ENCODE measurements at places on chromosomes 13 and 19.

GRCh38 chr19:43997631-43998290 lies 5.0 kb upstream of the ZNF230 start:
- peak; percentile 10 for DNase-seq

DNA sequence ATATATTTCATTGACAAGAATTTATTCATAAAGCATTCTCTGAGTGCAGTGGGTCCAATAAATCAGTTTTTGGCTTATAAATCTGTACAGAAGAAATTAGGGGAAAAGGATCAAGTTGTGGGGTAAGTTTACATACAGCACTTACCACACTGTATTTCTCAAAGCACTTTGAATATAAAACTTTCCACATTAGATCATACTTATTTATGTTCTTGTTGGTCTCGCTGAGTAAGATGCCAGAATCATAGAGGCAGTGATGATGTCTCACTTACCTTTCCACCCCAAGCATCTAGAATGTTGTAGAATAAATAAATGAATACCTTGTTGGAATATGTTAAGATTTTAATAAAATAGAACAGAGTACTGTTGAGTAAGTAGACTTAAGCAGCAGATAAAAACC lies 279.1 kb downstream of the PCDH20 start:
- no peak for DNase-seq

DNA sequence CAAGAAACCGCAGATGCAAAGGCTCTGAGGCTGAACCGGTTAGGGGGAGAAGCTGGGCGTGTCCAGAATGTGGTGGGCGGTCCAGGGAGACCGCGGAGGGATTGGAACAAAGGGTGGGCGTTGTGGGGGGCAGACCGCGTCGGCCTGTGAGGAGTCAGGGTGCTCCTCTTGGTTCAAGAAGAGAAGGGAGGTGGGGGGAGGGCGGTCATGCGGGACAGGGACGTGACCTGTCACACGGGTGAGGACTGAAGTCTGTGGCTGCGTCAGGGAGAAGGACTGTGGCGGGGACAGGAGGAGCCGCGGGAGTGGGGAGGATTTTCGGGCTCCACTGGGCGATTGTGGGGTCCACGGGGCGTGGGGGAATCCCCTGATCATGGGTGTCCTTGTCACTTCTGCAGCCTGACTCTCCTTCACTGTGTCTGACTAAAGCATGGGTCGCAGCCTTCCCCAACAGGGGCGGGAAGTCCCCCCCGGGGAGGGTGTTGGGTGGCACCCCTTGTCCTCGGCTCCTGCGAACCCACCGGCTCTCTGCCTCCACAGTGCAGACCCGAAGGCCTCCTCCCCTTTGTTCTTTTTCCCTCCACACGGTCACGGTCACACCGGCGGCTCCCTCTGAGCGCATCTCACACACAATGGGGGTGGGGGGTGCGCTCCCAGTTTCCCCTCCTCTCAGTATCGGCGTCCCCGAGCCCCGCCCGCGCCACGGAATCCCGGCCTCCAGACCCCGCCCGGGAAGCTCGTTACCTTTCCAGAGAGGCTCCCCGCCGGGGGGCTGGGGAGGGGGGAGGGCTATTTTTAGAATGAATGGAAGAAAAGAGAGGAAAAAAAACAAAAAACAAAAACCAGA lies 16.4 kb upstream of the KCNN1 start:
- no peak for DNase-seq

DNA sequence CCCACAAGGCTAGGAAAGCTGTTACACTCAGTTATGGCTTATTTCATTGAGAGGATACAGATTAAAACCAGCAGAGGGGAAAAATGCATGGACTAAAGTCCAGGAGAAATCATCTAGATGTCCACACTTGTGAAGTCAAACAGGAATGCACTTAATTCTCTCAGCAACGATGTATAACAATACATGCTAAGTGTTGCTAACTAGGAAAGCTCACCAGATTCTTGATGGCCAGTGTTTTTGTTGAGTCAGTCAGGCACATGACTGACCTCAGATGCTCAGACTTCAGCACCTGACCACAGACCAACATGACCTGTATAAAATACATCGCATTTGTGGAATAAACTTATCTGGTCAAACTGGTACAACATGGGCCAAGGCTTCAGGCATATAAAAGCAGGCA lies 470.2 kb upstream of the PRR20A start:
- no peak for DNase-seq

- DNase-seq: peak; percentile 60
Measured at GRCh38 chr19:57708641-57709361, at the start of gene ZNF154. Gene ZNF154, minus strand, starts transcription at chr19:57709204. Its CDS starts 233 bp downstream, at chr19:57708971.

DNA sequence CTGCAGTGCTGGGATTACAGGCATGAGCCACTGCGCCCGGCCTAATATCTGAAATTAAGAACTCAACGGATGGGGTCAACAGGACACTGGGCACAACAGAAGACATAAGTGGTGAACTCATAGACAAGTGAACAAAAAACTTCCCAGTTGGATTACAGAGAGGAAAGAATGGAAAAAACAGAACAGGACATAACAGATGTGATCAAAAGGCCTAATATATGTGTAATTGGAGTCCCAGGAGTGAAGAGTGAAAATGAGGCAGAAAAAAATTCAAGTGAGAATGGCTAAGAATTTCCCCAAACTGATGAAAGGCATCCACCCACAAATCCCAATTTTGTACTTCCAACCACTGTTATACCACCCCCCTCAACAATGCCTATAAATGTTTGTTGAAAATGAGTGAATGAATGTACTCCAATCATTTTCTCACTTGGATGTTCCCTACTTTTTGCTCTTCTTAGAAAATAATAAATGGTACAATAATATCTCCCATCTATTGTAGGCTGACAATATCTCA lies 18.3 kb upstream of the ANGPTL8 start:
- no peak for DNase-seq

- peak; percentile 88 for DNase-seq
Measured at GRCh38 chr19:55549500-55550320, 4.4 kb upstream of the SBK3 start.

- no peak for DNase-seq
Measured at GRCh38 chr19:16536130-16536529, 6.1 kb downstream of the CHERP start.

- DNase-seq: no peak
Measured at GRCh38 chr13:21932996-21933395, 262.1 kb downstream of the FGF9 start.

DNA sequence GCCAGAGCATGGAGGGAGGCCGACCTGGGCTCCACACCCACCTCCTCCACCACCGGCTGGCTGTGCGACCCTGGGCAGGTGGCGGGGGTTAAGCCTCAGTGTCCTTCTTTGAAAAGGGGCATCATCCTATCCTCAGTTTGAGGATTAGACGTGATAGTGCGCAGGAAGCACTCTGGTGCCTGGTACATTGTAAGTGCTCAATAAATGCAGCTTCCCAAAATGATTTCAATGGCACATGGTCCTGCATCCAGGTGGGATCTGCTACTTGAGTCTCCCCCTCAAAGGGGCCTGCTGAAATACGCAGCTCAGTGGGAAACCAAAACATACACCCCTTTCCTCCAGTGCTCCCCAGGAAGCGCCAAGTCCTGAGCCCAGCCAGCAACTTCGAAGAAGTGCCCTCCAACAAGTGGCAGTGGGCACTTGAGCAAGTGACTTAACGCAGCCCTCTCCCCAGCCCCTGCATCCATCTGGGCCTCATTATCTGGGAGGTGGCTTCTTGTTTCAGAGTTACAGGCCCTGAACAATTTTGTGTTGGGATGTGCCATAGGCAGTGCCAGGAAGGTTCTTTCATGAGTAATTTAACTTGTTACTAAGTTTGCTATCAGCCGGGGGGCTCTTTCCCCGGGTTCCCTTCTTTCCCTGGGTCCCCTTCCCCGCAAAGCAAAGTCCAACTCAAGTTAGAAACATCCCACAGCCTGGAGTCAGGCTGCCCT lies 17.9 kb downstream of the ACTN4 start:
- DNase-seq: no peak

- DNase-seq: peak; percentile 95
Measured at GRCh38 chr19:44356383-44357111, at the start of gene ZNF112. Gene ZNF112, minus strand, starts transcription at chr19:44356680. Its CDS starts 16,141 bp downstream, at chr19:44340539.

Measured in fibroblast of upper back skin (primary cell).